NCI-H2107 (cell line): ENCODE measurements at places on chromosomes 3 and 15.

GRCh38 chr15:42315521-42315920, 42.3 kb upstream of the TMEM87A start:
- DNase-seq, result no peak

- no peak for DNase-seq
These were observed 7.3 kb downstream of the PAQR5 start for GRCh38 chr15:69305933-69306568.

GRCh38 chr3:54518011-54518675, 395.8 kb downstream of the CACNA2D3 start:
- DNase-seq, result no peak

DNA sequence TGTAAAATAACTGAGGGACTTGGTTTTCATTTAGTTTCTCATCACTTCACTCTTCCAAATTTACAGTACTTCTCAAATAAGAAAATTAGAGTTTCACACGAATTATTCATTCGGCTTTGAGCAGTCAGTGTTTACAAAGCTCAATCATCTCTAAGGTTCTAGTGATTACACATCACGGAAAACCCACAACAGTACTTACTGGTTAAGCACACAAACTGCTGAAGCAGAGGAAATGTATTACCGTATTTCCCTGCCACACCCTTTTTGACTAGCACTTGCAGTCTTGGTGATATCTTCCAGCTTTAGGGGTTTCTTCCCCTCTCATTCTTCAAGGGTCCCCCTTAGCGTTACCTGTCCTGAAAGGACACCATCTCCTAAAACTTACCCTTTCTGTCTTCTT, 164.8 kb upstream of the CDIN1 start:
- no peak for DNase-seq

GRCh38 chr15:73757571-73757970, 4.4 kb upstream of the INSYN1 start:
- no peak for DNase-seq

DNA sequence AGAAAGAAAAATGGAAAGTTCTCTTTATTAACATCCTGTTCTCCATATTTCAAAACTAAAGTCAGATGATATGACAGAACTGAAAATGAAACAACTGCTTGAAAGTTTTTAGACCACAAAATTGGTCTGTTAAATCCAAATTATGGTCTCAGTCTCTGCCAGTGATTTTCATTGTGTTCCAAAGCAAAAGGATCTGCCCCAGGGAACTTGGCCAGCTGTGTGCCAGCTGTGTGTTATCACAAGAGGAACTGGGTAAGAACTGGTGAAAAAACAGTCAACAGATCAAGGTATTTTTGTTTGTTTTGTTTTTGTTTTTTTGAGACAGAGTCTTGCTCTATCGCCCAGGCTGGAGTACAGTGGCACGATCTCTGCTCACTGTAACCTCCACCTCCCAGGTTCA, 323.3 kb downstream of the CTNNB1 start:
- no peak for DNase-seq

DNA sequence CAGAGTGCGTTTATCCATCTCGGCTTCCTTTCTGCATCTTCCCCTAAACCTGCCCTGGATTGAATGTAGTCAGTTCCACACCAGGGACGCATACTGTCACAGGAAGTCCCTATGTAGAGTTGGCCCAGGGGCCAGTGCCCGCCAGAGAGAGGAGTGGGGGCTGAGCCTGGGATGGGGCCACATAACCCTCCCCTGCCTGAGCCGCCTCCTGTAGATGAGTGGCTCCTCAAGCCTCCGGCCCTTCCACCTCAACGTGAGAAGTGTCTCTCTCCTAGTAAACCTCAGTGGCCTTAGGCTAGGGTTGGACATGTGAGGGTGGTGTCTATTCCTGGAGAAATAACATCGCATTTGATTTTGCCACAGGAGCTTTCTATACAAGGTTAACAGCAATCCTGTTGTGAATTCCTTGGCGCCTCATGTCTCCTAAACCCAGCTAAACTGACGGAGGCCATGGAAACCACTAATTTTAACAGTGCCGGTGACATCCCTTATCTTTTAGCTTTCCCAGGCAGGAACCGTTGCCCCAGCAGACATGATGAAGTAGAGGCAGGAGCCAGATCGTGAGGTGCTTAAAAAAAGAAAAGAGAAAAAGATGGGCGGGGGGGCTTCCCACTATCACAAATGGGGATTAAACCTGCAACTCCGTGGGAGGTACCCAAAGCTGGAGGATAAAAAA, 171.1 kb downstream of the CHDH start:
- no peak for DNase-seq

GRCh38 chr15:42215913-42216829, 8.1 kb upstream of the VPS39 start:
- no peak for DNase-seq

DNA sequence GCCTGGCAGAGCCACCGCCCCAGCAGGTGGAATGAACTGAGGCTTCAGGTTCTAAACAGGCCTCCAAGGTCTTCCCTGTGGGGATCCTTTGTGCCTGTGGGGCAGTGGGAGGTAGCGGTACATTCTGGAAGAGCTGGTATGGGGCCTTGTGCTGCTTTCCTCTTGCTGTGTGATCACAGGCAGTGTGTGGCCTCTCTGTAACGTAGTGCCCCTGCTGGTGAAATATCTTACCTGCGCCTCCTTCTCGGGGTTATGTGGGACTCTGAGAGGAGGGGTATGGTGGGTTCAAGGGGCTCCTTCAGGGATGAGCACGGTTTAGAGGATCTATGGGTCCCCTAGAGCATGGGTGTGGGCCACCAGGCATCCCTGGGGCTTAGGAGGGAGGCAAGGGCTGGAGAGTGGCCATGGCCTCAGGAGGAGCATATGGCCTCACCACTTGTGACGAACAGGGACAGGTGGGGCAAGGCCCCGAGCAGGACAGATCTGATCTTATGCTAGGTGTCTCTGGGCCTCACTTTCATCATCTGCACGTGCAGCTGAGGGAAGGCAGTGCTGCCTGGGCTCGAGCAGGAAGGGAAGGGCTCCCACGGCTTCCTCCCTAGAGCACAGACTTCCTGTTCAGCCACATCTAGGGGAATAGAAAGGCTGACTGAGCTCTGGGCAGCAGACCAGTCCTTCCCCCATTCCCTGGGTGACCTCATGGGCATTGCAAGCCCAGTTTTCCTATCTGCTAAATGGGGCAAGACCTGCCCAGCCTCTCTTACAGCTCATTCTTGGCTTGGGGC, 1.9 kb upstream of the ALS2CL start:
- no peak for DNase-seq

DNA sequence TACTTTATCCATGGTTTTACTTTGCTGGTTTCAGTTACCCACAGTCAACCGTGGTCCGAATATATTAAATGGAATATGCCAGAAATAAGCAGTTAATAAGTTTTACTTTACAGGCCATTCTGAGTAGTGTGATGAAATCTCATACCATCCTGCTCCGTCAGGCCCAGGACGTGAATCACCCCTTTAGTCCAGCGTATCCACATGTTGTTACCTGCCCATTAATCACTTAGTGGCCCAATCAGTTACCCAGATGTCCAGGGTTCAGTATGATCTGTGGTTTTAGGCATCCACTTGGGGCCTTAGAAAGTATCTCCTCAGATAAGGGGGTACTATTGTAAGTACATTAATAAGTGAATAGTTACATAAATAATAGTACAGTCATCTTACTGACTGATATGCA, 88.0 kb downstream of the TTBK2 start:
- DNase-seq, result no peak

- no peak for DNase-seq
These were observed 60.3 kb downstream of the B3GNT5 start for GRCh38 chr3:183313351-183313750.

- no peak for DNase-seq
These were observed 14.9 kb downstream of the IGSF10 start for GRCh38 chr3:151446002-151446340.

DNA sequence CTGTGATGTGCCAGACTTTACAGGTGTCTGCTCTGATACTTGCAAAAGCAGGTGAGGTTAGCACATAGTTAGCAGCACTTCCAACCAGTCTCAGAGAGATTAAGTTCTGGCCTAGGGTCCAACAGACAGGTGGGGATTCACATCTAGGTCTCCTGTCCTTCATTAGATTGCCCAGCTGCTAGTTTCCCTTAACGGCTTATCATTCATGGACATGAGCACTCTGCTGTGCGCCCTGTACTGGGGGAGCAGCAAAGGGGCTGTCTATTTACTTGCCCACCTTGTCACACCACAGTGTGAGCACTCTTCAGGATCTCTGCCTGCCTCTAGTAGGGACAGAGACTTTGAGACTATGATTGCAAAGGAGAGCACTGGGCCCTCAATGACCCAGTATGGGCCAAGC, 8.7 kb downstream of the SPSB4 start:
- DNase-seq, result no peak

DNA sequence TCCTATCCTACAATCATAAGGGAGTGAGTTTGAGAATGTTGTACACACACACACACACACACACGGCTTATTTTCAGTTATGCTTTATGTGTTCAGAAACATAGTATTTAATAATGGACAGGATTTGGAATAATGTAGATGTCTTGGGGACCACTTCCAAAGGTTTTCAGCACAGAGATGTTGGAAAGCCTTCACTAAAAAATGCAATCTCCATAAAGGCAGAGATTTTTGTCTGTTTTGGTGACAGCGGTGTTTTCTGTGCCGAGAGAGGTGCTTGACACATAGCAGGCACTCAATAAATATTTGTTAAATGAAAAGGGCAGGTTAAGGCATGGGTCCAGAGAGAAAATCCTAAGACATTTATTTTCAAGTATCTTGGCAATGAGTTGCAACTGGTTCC, 428.2 kb upstream of the RGMA start:
- DNase-seq, result no peak

- no peak for DNase-seq
These were observed 115.2 kb upstream of the PDZRN3 start for GRCh38 chr3:73739791-73740453.

GRCh38 chr3:196111939-196112386, 30.1 kb upstream of the TFRC start:
- DNase-seq, result no peak

GRCh38 chr3:16601537-16602005, 3.7 kb downstream of the DAZL start:
- DNase-seq, result no peak

DNA sequence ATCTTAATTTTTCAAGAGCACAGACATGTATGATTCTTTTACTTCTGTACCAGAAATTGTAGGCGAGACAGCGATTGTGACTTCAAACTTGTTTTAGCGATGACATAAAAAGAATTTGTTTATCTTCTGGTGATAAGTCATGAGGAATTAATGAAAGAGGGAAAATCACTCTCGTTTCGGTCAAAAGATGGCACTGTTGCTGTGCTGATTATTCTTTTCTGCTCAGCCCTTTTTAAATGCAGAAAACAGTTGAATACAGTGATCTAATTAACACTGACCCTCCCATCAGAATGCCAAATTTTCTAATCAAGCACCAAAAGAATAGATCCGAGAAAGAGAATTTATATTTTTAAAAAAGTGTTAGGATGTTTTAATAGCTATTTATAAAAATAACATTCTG, 52.6 kb downstream of the NSUN3 start:
- no peak for DNase-seq

DNA sequence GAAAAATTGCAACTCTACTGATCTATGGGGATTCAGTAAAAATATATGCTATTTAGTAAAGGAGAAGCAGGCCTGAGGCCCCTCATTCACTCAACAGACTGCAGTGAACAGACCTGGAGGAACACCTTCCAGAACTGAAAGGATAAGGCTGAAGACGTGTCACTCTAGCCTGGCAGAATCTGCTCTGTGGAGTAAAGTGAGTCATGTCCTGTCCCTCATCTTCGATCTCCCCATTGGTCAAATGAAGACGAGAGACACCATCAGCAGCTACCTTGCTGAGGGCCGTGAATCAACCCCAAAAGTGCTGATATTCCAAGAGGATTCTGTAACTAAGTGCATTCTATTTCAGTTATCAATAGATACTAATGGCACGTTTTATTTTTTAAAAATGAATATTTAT, 359.7 kb downstream of the FGF12 start:
- no peak for DNase-seq

DNA sequence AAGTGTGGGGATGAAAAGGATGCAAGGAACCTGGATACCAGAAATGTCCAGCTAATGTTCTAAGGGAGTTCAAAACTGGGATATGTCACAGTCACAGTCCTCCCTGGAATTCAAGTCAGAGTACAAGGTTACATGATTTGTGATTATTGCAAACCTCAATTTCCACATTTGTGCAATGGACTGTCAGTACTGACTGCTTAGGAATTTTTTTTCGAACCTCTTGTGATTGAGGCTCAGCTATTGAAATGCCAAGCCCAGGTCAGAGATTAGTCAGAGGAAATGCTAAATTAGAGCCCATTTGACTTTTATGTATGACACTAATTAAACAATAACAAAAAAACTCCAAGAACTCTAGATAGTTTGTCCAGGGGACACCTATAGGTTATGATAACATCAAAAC, 210.2 kb downstream of the THSD4 start:
- DNase-seq, result no peak

GRCh38 chr3:127066635-127067034, 83.7 kb downstream of the PLXNA1 start:
- no peak for DNase-seq

- DNase-seq, result no peak
These were observed 109.5 kb downstream of the RORA start for GRCh38 chr15:61119556-61119955.

- DNase-seq, result no peak
These were observed 31.2 kb downstream of the RAB11A start for GRCh38 chr15:65900488-65900887.

- DNase-seq, result no peak
These were observed 102.8 kb downstream of the RFTN1 start for GRCh38 chr3:16410659-16411058.

DNA sequence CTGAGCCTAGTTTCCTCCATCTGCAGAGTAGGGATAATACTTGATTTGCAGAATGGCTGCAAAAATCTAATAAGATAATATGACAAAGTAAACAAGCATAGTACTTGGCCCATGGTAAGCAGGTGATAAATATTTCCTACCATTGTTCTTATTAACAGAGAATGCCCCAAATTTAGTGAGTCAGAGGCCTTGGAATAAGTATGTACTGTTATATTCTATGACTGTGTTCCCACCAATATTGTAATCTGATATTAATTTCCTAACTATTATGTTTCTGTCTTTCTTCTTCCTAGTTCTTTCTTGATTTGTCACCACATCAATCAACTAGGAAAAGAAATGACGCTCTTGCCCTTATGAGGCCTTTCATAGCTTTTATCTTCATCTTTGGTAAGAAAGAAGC, 178.4 kb upstream of the SLC2A2 start:
- DNase-seq, result no peak

GRCh38 chr3:12188681-12189287, 30.1 kb upstream of the TIMP4 start:
- no peak for DNase-seq

DNA sequence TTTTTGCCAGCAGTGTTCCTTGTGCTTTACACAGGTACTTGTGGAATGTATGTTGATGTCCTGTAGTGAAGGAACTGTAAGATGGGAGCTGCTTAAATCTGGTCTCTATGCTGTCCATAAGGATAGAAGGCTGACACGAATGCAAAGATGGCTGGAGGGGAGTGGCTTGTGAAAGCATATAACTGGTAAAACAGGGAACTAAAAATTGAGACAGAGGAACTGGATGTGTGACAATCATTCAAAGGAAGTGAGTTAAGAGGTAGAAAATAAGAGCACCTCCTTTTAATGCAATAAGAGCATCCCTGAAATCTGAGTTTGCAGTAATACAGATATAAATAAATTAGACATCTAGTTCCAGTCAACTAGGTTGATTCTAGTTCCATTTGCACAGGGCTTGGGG, 35.2 kb downstream of the RNF13 start:
- DNase-seq, result no peak
